ENCODE measurements at places on chromosomes 12 and 14. TPM values are rescaled to one million over a fixed set of nuclear protein-coding genes. Genes with fewer than 3 reads are reported as not detected.

HOXC4 gene
- total RNA-seq = 1.7 TPM

GRCh38 chr12:109994401-109995175, 1.6 kb downstream of the GIT2 start:
- no peak for DNase-seq
- H3K27me3 ChIP-seq = no peaks in the 10 kb centered on the region
- H3K27ac ChIP-seq = peak overlapping the region; percentile 82
- H3K4me3 ChIP-seq = peak overlapping the region; percentile 87
- H3K36me3 ChIP-seq = peaks cover 2% of the 10 kb centered on the region
- peaks cover 11% of the 10 kb centered on the region for H3K4me1 ChIP-seq

RFLNA gene
- total RNA-seq = not detected

MAP3K9 gene
- 18.6 TPM for total RNA-seq

DNA sequence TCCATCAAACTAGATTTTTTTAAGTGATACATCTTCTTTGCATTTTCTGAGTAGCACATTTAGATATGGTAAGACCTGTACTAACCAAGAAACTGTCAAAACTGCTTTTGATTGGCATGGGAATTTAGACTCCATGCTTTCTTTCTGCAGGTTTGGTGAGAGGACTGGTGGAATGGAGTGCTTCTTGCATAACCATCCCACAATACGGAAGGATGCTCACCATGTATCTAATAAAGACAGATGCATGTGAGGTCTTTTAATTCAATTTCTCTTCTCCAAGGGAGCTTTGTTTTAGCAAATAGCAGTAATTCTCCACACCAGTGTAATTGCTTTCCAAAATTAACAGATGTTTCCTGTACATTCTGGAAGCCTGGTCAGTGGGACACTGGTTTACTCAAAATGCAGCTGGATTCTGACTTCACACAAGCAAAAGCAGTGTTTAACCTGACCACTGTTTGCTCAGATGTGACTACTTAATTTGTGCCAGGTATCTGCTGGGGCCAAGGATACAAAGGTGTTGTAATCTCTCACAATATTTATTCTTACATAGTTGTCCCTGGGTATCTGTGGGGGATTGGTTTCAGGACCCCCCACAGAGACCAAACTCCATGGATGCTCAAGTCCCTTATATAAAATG, 26.1 kb downstream of the FGD6 start:
- H3K36me3 ChIP-seq = peaks cover 7% of the 10 kb centered on the region
- peaks cover 12% of the 10 kb centered on the region for H3K4me1 ChIP-seq
- no peak overlapping the region for H3K27ac ChIP-seq
- H3K4me3 ChIP-seq = no peak overlapping the region
- no peaks in the 10 kb centered on the region for H3K27me3 ChIP-seq
- no peak for DNase-seq

DNA sequence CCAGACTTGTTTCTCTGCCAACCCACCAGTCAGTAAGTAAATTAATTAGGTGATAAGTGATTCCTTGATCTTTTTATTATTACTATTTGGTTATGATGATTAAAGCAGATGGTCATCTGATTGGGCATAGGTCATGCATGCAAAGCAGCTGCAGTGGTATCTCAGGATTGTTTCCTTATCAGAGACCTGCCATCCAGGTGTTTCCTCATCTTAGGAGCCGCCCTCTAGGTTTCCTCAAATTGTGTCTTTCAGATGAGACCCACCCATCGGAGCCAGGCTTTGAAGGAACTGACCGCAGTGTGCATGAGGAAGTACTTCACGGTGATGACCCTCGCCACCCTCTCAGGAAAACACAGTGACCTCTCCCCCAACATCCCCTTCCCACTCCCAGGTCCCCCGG, 63.3 kb downstream of the ZFP36L1 start:
- H3K4me1 ChIP-seq = no peaks in the 10 kb centered on the region
- H3K27me3 ChIP-seq = no peaks in the 10 kb centered on the region
- DNase-seq = no peak
- H3K36me3 ChIP-seq = no peaks in the 10 kb centered on the region

Data from MCF 10A (cell line).